ENCODE measurements at places on chromosomes 16 and 17.

DNA sequence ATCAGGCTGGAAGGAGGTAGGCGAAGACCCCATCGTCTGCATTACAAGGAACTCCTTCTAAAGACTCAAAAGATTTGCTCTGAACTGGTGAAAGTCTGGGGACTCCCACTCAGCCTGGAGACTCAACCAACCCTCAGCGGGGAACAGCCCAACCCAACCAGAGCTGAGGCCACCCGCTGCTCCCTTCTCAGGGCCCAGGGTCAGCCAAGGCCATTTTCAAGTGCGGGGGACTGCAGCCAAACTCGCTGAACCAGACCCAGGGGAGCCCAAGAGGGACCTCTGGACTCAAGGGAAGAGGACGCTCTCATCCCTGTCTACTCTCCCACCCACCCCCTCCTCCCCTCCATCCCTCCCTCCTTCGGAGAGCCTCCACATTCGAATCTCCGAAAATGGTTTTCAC lies 24.1 kb downstream of the XYLT1 start:
- no peak for DNase-seq

DNA sequence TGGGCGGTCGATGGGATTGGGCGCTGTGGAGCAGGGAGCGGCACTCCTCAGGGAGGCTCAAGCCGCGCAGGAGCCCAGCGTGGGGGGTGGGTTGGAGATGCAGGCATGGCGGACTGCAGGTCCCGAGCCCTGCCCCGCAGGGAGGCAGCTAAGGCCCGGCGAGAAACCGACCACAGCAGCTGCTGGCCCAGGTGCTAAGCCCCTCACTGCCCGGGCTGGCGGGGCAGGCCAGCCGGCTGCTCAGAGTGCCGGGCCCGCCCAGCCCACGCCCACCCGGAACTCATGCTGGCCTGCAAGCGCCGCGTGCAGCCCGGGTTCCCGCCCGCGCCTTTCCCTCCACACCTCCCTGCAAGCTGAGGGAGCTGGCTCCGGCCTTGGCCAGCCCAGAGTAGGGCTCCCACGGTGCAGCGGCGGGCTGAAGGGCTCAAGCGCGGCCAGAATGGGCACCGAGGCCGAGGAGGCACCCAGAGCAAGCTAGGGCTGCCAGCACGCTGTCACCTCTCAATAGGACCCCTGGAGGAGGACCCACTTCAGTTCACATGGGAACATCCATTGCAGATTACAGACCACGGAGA lies 20.5 kb upstream of the METTL16 start:
- DNase-seq, result no peak

- DNase-seq, result peak; percentile 8
Measured at GRCh38 chr16:58243528-58244004, 45.7 kb upstream of the CSNK2A2 start.

DNA sequence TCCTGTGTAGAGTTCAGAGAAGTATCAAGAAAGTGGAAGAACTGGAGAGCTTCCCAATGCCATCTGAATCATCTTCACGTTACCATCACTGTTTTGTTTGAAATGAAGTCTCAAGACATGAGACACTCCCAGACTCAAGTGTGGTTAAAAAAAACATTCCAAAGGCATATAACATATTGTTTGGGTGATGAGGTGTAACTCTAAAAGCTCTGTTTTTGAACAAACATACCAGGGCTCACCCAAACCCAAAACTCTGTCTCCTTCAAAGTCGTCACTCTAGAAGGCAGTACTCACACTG lies 6.3 kb upstream of the ZCCHC14 start:
- peak; percentile 74 for DNase-seq

- DNase-seq, result peak; percentile 69
Measured at GRCh38 chr17:39244600-39245570, 19.1 kb upstream of the STAC2 start.

GRCh38 chr17:7982666-7983065 lies 19.7 kb upstream of the GUCY2D start:
- peak; percentile 66 for DNase-seq

DNA sequence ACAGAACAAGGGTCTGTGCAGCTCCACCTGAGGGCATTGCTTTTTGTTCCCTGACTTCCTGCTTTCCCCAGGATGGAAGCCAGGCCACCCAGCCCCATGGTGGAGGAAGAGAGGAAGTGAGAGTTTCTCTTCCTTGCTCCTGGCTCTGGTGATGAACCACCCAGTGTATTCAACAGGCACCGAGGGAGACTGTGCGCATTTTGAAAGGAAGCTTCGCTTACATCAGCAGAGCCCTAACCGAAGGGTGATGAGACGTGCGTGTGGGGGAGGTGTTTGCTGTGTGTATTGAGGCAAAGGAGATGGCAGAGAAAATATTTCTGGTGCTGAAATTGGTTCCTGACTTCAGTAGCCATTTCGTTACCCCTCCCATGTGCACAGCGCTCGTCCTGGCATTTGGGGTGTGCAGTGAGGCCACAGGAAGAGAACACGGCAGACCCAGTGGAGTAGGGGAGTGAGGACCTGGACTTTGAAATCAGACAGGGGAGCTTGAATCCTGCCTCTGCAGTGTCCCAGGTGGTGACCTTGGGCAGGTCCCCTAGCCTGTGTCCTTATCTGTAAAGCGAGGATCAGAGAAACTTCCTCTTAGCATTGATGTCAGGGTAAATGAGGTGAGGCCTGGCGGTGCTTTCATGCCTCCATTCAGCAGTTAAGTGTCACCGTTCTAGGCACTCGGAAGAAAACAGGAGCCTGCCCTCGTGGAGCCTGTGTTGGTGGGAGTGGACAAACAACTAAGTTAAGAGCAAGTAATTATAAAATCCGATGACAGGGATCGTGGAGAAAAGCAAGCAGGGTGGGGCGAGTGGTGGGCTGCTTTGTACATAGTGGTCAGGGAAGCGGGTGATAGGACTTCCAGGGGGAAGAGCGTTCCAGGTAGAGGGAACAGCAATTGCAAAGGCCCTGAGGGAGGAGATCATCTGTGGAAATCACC lies 7.4 kb downstream of the CMIP start:
- DNase-seq, result peak; percentile 63

DNA sequence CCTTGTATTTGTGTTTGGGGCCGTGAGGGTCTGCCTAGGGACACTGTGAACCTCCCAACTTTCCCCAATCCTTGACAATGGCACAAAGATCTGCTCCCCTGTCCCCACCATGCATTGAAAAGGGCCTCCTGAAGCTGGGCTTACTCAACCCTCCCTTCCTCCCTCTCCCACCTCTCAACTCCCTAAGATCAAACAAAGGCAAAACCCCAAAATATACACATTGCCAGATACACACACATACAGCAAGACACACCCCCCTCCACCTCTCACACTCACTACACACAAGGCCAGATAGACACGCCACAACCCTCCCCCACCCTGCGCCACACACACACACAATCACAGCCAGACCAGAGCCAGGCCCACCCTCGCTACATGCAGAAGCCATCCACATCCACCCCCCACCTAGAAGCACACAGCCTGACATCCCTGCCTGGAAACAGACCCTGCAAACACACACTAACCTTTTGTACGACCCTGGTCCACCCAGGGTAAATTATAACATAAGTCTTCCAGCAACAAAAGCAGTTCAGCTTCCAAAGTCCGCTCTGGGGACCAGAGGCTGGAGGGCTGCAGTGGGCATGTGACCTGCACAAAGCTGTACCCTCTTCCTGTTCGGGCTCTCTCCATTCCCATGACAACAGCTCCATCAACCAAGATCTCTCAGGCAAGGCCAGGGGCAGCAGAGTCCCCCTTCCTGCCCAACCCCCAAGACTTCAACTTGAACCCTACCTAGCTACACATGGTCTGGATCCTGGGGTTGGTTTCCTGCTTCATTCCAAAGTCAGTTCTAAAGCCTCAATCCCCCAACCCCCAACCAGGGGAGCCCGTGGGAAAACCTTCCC lies 1.9 kb downstream of the PCGF2 start:
- no peak for DNase-seq

- DNase-seq, result no peak
Measured at GRCh38 chr16:86217001-86217890, 293.1 kb upstream of the FOXF1 start.

- DNase-seq, result peak; percentile 92
Measured at GRCh38 chr17:78289802-78290363, 58.5 kb downstream of the TMEM235 start.

DNA sequence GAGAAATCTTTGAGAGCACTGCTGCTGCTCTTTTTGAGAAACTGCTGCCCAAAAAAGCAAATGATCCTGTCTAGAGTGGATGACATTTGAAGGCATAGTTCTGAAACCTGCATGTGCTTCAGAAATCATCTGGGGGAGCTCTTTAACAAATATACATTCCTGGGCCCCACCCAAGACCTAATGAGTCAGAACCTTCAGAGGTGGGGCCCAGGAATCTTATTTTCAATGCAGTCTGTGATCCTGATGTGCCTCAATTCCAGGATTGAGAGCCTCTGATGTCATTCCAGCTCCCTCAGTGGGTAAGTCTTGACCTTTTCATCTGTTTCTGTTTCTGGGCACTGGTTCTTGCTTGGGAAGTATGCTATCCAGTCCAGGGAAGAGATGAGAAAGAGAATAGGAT lies 42.3 kb downstream of the HNF1B start:
- DNase-seq, result no peak

- DNase-seq, result peak; percentile 45
Measured at GRCh38 chr17:39634384-39634871, 2.5 kb upstream of the STARD3 start.

DNA sequence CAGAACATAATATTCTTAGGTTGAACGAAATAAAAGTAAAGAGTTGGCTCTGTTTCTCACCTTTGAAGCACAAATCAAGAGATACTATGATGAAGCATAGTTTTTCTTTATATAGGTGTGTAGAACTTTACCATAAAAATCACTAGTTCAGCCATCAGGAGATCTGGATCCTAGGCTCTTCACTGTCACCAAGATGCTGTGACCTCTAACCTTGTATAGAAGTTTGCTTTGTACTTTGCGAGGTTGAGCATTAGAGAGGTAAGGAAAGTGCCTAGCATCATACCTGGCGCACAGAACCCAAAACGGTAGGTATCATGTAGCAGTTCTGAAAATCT lies 553 bp upstream of the CDC6 start:
- DNase-seq, result no peak

DNA sequence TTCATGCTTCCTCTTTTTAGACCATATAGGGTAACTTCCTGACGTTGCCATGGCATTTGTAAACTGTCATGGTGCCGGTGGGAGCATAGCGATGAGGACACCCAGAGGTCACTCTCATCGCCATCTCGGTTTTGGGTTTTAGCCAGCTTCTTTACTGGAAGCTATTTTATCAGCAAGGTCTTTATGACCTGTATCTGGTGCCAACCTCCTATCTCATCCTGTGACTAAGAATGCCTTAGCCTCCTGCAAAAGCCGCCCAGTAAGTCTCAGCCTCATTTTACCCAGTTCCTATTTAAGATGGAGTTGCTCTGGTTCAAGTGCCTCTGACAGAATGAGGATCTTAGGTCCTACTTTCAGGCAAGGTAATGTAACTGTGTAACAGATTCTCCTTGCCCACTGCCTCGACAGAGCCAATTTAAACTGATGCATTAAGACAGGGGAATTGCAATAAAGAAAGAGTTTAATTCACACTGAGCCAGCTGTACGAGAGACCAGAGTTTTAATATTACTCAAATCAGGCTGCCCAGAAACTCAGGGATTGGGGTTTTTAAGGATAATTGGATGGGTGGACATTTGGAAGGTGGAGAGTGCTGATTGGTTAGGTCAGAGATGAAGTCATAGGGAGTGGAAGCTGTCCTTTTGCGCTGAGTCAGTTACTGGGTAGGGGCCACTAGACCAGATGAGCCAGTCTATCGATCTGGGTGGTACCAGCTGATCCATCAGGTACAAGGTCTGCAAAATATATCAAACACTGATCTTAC lies 59.9 kb upstream of the ATF7IP2 start:
- DNase-seq, result peak; percentile 34

- DNase-seq, result no peak
Measured at GRCh38 chr16:69486724-69487123, 62.3 kb downstream of the CYB5B start.

DNA sequence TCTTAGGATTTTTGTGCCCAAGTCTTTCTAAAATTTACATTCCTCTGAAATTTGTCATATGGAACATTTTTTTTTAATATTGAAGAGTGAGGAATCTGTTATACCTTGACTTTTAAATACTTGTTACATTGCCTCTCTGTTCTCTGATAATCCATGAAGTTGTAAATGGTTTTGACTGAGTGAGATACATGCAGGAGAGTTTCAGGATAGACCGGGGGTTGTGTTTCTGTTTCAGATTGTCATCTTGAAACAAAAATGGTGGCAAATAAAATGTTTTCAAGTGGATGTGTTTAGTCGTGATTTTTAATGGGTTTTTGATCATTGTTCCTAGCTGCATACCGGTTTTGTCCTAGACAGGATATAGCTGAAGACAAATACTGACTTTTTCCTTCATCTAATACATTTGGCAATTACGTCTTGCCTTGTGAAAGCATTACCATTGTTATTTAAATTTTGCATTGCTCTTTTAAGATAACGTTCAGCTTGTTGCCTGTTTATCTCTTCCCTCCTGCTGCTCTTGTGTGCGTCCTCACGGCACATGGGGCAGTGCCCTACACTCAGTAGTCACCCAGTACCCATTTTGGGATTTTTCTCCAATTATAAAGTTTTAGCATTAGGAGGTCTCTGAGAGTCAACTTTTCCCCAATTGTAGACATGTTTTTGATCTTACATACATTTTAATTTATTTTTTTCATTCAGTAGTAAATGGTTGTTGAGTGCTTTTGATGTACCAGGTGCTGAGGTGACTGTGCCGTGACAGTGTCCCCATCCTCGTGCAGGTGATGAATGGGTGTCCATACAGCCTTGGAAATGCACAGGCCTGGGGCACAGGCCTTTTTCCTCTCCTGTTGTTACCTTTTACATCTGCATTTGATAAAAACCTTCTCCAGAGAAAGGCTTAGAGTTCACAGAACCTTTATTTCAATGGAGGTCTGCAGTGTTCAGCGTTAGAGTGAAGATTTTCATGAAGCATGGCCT lies 169.9 kb downstream of the MSI2 start:
- DNase-seq, result no peak

GRCh38 chr17:76252040-76252954 lies 12.0 kb upstream of the RNF157 start:
- DNase-seq, result peak; percentile 100

DNA sequence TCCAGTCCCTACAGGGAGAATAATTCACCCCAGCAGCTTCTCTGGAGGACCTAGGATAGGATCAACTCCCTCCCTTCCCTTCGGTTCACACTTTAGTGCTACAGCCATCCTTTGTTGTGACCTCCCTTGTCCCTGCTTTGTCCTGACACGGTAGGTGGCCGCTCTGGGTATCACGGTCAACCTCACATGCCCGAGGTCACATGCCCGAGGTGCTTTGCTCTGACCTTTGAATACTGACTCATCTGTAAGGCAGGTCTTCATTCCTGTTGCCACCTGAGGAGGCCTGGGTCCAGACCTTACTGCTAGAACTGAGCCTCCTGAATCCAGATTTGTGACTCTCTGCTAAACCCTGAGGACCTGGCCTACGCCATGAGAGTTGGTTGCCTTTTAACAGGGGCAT lies 19.7 kb downstream of the ALKBH5 start:
- DNase-seq, result no peak

- no peak for DNase-seq
Measured at GRCh38 chr16:83717814-83718213, 90.0 kb upstream of the HSBP1 start.

- no peak for DNase-seq
Measured at GRCh38 chr17:81040791-81041337, 5.9 kb downstream of the BAIAP2 start.
